ENCODE measurements at places on chromosomes 11 and 22.
A peak's percentile ranks its signal among the peaks of the same experiment; 100 is the strongest.

DNA sequence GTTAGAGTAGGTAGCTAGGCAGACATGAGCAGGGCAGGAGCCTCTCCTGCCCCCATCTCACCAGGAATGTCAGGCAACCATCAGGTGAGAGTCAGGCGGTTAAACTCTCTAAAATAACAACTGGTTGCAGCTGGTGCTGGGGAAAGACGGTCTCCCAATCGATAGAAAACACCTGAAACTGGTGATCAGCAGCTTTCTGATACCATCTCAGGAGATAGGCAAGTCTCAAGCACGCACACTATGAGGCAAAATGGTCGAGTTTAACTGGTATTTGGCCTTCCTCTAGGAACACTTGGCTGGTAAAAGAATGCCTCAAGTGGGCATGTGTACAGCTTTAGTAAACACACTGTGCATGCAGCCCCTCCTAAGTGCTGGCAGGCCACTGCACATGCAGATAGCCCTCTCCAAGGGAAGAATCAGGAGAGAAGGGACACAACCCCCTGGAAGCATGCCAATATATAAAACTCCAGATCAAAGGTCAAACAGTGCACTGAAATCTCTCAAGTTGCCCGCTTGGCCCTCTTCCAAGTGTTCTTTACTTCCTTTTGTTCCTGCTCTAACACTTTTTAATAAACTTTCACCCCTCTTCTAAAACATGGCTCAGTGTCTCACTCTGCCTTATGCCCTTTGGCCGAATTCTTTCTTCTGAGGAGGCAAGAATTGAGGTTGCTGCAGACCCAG lies 88.7 kb downstream of the USP35 start:
- DNase-seq, result peak; percentile 92

DNA sequence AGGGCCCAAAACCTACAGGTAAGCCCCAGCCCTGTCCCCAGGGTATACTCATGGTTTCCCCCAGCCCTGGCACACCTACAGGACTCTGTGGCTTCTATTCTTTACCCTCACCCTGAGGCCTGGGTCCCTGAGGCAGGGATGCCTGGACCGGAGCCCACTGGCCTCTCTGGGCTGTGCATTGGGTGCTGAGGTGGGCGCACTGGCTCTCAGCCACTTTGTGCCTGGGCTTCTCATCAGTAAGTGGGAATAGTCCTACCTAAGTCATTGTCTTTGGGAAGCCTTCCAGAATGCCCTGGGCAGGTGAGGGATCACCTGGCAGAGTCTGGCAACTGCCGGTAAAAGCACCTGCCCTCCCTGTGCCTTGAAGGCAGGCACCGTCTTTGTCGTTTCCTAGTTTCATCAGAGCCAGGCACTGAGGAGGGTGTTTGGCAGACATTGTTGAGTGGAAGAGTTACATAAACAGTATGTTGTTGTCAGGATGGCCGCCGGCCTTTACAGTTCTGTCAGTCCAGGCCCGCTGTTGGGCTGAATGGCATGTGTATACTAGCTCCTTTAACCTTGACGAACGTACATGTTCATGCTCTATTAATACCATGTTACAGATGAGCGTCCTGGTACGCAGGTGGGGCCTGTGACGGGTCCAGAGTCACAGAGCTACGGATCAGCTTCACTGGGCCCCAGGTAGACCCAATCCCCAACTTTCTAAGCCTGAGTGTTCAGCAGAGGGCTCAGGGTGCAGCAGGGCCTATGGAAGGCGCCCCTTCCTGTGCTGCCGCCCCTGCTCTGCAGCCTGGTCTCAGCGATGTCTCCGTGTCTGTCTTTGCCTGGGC lies 23.0 kb downstream of the SHANK3 start:
- DNase-seq, result peak; percentile 3

DNA sequence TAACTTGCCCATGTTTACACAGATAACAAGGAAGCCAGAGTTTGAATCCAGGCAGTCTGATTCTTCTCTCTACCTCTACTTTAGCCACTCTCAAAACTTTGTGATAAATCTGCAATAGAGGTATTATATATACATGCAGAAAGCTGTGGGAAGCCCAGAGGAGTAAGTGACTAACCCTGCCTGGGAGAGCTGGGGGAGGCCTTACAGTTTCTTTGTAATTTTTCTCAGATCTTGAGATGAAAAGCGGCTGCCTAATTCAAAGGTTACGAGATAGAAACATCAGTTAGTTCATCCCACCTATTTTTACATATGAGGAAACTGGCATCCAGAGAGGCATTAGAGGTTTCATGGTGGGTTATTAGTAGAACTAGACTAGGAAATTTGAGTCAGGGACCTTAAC lies 4.9 kb downstream of the STIM1 start:
- DNase-seq, result no peak

- no peak for DNase-seq
Measured at GRCh38 chr11:47477323-47477722, 28.4 kb upstream of the RAPSN start.

- no peak for DNase-seq
Measured at GRCh38 chr11:100682247-100682969, 4.7 kb upstream of the ARHGAP42 start.

- DNase-seq, result no peak
Measured at GRCh38 chr22:37386441-37386840, 40.8 kb downstream of the ELFN2 start.

DNA sequence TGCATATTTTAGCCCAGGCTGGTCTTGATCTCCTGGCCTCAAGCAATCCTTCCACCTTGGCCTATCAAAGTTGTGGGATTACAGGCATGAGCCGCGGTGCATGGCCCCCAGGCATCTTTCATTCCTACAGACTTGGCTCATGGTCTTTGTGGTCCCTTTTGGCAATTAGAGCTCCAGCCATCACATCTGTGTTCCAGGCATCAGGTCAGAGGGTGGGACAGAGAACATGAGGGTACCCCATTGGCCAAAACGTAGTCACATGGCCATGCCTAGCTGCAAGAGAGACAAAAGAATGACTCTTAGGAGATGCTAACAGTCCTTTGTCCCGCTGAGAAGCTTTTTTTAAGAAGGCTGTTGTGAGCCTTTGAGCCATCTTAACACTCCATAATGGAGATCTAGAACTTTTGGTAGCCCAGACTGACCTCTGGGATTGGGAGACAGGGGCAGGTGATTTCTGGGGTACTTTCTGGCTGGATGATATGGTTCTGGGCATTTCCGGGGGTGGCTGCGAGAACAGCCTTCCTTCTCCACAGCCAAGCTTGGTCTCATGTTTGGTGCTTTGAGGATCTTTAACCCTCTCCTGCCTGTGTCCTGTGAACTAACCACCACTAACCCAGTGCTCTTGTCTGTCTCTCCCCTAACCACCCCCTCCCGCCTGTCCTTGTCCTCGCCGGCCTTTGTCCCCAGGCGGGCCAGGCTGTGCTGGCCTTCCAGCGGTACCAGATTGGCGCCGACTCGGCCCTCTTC lies 18.4 kb upstream of the TAB1 start:
- no peak for DNase-seq

DNA sequence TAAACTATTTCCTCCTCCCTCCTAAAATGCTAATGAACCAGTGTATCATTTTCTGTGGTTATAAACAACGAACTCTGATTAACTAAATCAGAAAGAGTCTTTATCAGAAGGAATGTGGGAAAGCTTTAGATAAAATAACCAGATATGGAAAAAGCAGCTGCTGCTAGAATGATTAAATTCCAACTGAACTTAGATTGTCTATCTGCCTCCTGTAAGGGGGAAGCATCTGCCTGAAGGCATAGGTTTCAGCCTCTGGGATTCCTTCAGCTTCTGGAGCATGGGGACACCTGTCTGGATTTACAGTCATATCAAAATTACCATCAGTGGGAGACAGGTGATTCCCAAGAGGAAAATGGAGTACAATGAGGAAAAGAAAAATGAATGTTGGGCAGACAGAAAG lies 1095.5 kb upstream of the CCDC90B start:
- DNase-seq, result no peak

DNA sequence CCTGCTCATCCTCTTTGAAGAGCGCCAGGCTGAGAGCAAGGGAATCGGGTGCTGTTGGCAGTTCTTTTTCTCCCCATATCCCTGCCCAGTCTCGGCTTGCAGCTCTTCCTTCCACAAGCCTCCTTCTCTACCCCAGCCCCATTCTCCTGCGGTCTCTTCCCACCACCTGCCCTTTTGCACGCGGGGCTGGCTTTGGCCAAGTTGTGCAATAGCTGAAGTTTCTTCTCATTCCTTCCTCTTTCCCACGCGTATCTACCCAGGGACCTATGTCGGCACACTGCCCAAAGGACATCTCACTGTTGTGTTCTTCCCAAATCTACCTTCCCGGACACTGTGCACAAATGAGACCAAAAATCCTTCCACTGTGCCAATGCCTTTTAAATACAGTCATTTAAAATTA lies 22.3 kb upstream of the HTR3A start:
- no peak for DNase-seq

DNA sequence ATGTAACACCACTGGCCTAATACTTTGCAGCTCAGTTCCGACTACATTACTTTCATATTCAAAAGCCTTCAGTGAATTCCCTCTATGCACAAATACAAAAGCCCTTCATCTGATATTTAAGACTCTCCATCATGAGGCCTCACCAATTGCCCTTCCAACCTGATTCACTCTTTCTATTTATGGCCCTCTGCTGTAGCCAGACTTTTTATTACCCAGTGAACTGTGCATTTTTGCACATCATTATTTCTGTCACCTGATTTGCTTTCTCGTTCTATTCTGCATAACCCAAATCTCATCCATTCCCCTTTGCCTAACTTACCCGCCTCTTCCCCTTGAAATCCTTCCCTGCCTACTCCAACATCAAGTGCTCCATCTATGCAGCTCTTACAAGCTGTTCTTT lies 78.3 kb downstream of the BBOX1 start:
- no peak for DNase-seq

DNA sequence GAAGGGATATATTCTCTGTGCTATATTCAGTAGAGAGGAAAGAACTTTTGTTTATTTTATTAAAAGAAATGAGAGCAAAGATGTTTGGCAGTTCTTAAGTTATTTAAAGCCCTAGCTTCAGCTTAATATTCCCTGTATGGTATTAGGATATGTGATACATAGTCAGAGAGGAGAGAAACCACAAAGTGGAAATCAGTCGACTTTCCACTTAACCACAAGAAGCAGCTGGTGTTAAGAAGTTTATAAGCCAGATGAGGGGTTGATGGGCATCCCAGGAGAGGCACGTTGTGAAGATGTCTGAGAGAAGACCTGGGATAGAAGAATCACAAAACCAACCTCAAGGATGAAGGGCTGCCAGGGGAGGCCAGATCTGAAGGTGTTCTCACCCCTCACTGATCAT lies 23.3 kb upstream of the PHF21B start:
- DNase-seq, result no peak

DNA sequence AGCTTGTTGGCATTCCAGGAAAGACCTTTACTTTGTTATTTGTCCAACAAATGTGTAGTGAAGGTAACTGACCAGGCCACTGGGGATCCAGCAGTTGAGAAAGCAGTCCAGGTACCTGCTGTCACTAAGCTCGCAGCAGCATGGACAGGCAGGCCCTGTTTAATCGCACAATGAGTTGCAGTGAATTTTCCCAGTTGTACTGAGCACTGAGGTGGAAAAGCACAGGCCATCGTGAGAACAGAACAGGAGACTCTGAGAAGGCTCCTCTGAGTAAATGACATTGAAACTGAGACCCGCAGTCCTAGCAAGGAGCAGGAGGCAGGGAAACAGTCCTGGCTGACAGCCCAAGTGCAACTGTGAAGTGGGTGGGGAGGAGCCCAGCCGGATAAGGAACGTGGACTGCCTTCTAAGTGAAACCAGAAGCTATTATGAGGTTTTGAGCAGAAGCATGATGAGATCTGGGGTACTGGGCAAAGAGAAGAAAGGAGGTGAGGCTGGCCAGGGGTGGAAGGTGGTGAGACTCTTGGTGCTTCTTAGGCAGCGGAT lies 39.8 kb upstream of the CDON start:
- peak; percentile 94 for DNase-seq

DNA sequence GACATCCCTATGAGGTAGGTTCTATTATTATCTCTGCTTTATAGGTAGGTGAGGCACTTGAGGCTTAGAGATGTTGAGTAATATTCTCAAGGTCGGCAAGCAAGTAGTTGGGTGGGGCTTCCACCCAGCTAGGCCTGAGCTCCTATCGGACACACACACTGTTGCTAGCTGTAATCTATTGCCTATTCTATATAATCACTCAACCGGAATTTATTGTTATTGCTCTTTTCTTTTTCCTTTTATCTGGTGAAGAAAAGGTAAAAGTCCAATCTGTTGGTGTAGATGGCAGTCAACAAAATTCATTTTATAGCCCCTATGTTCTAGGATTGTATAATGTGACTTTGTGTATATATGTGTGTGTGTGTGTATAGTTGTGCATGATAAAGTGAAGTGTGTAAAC lies 3.4 kb downstream of the OR9Q2 start:
- no peak for DNase-seq

- no peak for DNase-seq
Measured at GRCh38 chr11:111538407-111539114, 2.0 kb upstream of the LAYN start.

GRCh38 chr11:87804176-87804575 lies 371.1 kb downstream of the RAB38 start:
- DNase-seq, result no peak

- DNase-seq, result no peak
Measured at GRCh38 chr11:124891373-124891861, 6.2 kb downstream of the ROBO4 start.

DNA sequence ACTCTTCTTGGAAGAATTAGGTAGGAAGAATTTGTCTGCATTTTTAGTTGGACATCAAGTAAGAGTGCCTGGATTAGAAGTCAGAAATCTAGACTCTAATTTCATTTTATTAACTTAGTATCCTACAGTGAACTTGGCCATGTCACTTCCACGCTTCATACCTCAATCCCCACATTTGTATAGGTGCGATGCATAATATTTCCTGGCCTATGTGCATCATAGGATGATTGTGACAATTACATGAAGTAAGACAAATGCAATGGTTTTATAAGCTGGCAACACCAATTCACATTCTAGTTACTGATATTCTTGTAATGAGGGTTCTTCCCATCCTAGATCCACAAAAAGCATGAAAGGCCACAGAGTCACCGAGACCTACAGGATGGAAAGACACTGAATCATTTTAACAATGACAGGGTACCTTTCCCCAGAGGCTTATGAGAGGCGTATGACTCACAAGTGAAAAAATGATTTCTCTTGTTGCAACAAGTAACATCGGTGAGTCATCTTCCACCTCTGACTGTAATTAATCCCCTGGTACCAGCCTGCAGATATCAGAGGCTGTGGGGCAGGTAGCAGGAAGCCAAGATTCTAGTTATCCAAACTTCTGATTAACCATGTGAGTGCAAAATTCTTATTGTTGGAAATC lies 56.0 kb upstream of the OR5AK2 start:
- no peak for DNase-seq

- DNase-seq, result no peak
Measured at GRCh38 chr11:68970921-68971636, 9.7 kb downstream of the MRGPRD start.

- no peak for DNase-seq
Measured at GRCh38 chr11:65578667-65579066, 2.8 kb downstream of the EHBP1L1 start.

GRCh38 chr11:720017-720641 lies 14.1 kb downstream of the EPS8L2 start:
- no peak for DNase-seq

DNA sequence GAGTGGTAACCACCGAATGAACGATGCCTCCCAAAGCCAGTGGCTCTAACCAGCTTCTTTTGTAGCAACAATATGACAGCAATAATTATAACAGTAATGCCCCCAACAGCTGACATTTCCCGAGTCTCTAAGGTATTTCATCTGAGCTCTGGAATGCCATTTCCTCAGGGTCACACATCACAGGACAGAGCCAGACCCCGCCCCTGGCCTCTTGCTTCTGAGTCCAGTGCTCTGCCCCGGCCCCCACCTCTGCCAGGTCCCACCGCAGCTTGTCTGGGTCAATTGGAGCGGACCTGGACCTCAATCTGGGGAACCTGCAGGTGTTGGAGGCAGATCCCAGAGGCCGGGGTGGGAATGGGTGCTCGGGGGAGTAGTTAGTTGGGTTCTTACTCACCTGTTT lies 63.8 kb downstream of the IGLL1 start:
- no peak for DNase-seq

Measured in DMS79 (cell line).